ENCODE measurements at places on chromosomes 1 and 21.

DNA sequence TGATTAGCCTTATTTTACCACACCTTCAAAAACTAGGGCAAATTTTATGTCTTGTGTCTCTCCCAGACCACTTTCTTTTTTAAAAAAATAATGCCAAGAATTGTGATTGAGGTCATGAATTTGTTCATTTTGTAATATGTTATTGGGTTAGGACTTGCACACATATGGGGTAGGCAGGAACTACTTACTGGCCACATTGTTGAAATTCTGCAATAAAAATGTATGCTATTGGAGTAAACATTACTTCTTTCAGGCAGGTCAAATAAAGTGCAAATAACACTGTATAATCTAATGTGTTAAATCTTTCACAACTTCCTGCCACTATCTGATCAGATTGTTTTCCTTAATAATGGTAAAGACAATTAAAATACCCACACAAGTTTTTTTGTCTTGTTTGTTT is 166.6 kb upstream of the COL11A1 start:
- DNase-seq, result no peak

- no peak for DNase-seq
Measured at GRCh38 chr1:20958430-20958829, 171.3 kb upstream of the HP1BP3 start.

- DNase-seq, result no peak
Measured at GRCh38 chr21:43949499-43950208, 62.5 kb upstream of the TRAPPC10 start.

GRCh38 chr1:211482306-211482705 is 9.7 kb downstream of the RD3 start:
- no peak for DNase-seq

GRCh38 chr21:29125191-29125590 is 5.3 kb upstream of the MAP3K7CL start:
- DNase-seq, result no peak

DNA sequence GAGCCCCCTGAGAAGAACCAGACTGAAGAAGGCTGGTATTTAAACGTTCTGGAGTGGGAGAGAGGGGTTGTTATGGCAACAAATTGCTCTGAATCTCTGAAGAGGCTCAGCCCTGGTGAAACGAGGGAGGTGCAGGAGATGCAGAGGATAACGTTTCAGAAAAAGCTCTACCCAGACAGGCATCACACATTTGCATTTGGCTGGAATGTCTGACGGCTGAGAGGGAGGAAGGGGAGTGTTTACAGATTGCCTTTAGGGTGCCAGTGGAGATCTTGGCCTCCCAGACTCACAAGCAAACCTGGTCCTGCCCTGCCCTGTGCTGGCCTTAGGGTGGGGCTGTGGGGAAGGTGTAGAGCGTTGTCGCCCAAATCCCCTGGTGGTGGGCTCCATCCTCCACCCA is 169.0 kb upstream of the AJAP1 start:
- no peak for DNase-seq

GRCh38 chr21:19547951-19548840 is 1144.6 kb upstream of the TMPRSS15 start:
- DNase-seq, result no peak

- DNase-seq, result no peak
Measured at GRCh38 chr1:31072304-31072746, 6.8 kb upstream of the PUM1 start.

DNA sequence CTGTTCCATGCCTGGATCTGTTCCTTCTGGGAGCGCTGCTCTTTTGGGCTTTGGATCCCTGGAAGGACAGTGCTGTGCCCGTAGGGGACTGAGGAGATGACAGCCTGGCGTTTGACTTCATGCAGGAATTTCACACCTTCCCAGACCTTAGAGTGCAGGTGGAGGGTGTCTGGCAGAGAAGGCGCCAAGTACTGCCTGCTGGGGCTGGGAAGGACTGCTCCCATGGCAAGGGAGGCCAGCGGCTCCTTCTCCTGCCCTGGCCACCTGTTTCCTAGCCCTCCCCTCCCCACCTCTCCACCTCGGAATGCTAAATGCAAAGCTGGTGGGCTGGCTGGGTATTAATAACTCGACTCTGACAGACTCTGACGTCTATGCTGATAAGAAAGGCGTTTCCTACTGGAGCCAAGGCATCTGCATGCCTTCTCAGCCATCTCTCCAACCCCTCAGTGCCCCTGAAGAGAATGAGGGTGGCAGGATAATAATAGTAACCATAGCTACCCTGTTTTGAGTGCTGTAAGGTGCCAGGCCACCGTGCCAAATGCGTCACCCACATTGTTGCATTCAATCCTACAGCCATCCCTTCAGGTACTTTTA is 17.5 kb upstream of the PDIK1L start:
- DNase-seq, result no peak

GRCh38 chr21:14858311-14858710 is 206.5 kb downstream of the NRIP1 start:
- no peak for DNase-seq

DNA sequence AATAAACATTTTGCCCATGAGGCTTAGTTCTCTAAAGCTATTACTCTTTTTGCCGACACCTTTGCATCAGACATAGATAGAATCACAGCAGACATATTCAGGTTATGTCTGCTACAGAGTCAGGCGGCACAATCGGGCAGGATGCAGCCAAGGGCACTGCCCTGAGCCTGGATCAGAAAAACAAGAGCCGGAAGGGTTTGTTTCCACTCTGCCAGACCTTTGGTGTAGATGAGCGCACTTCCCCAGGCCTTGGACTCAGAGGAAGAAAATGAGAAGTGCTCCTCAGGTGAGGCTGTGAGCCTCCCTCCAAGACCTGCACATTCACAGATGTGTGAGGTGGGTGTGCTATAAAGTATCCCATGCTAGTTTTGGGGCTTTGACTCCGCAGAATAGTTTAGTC is 43.7 kb downstream of the GNG12 start:
- no peak for DNase-seq

DNA sequence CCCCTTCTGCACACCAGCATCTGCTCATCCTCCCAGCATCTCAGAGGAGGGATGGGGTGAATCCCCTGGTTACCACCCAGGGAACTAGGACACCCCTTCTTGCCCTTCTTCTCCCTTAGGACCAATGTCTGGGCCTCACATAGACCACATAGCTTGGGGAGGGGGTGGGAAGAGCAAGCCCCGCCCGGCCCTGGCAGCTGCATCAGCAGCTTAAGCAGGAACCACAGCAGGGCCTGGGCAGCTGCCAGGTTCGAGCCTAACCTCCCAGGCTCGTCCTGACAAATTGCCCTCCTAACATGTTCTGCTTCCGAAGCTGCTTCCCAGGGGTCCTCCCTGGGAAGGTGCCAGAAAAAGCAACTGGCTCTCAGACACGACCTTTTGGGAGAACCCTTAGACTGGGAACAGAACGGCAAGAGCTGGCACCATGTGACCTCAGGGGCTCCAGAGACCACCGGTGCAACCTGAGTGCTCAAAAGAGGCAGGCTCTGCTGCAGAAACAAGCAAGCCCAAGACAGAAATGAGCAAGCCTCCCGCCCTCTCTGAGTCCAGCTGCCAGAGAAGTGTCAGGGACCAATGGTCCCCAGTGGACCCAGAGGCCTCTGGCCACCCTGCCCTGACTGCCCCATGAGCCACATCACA is 18.4 kb upstream of the CLSTN1 start:
- no peak for DNase-seq

DNA sequence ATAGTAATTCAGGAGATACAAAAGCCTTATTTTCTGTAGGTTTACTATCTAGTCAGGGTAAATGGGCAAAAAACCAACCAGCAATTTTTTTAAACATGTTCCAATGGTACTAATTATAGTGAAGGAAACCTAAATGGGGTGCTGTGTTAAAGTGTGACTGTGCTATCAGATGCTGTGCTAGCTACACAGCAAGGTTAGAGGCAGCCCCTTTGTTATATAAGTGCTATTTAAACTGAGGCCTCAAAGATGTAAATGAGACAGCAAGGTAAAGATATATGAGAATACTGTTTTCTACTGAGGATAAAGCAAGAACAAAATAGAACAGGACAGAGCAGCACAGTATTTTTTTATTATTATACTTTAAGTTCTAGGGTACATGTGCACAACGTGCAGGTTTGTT is 305.4 kb upstream of the RGS18 start:
- DNase-seq, result no peak

- DNase-seq, result peak; percentile 58
Measured at GRCh38 chr1:15304708-15305467, 57.9 kb downstream of the FHAD1 start.

GRCh38 chr1:165409657-165410358 is 35.1 kb downstream of the RXRG start:
- no peak for DNase-seq

- DNase-seq, result no peak
Measured at GRCh38 chr1:29549001-29549400, 312.7 kb downstream of the PTPRU start.

DNA sequence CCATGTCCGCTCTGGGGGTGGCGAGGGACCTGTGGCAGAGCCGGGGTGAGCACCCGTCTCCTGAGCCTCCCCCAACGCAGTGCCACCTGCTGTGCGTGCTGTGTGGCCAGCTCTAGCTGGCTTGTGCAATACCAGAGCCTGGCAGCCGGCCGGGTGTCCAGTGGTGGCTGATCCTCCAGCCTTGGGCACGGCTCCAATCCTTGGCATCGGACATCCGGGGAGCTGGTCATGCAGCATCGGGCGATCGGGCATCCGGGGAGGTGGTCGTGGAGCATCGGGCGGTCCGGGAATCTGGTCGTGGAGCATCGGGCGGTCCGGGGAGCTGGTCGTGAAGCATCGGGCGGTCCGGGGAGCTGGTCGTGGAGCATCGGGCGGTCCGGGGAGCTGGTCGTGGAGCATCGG is 8.1 kb downstream of the SLX9 start:
- DNase-seq, result peak; percentile 29

GRCh38 chr1:10515976-10516750 is 41.4 kb downstream of the PEX14 start:
- DNase-seq, result no peak

DNA sequence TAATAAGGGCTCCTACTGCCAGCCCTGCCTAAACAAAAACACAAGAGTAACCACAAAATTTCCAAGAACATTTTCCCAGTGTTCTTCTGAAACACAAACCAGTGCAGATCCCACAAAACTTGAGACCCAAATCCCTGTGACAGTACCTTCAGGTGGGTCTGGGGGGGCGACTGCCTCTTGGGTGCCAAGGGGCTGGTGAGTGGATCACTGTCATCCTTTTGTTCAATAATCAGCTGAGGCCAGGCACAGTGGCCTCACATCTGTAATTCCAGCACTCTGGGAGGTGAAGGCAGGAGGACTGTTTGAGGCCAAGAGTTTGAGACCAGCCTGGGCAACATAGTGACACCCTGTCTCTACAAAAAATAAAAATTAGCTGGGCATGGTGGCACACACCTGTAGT is 87.6 kb downstream of the GLIS1 start:
- DNase-seq, result no peak

GRCh38 chr1:90782046-90782445 is 64.9 kb upstream of the BARHL2 start:
- DNase-seq, result no peak

- DNase-seq, result no peak
Measured at GRCh38 chr1:95778217-95778616, 544.2 kb downstream of the RWDD3 start.

GRCh38 chr1:5949085-5949760 is 43.0 kb downstream of the NPHP4 start:
- no peak for DNase-seq

GRCh38 chr1:66757722-66758240 is 5.5 kb downstream of the DYNLT5 start:
- DNase-seq, result no peak

DNA sequence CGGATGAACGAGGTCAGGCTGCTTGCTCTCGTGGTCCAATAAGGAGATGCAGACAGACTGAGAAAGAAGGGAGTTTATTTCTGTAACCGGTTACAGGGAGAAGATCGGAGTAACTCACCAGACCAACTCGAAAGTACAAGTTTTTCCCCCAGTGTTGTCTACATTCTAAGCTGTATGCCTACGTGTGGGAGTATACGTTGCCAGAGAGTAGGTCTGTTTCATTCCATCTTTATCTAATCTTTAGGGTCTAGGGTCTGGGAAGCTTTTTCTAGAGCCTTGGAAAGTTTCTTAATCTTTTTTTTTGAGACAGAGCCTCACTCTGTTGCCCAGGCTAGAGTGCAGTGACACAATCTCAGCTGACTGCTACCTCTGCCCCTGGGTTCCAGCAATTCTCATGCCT is 4.7 kb upstream of the PADI1 start:
- no peak for DNase-seq
